Right renal pelvis (tissue), 4 donors: ENCODE measurements at places on chromosomes 3 and 15. TPM values are rescaled to one million over a fixed set of nuclear protein-coding genes. Genes with fewer than 3 reads are reported as not detected.
A peak's percentile ranks its signal among the peaks of the same experiment; 100 is the strongest.

RPL15 gene
- 2,285 TPM for polyA plus RNA-seq

KBTBD8 gene
- polyA plus RNA-seq: 1.6 TPM

TM6SF1 gene
- polyA plus RNA-seq: 1.6 TPM

PLXNB1 gene
- 236 TPM for polyA plus RNA-seq

ATP13A4 gene
- 1.4 TPM for polyA plus RNA-seq

CLRN1 gene
- polyA plus RNA-seq: not detected

ILDR1 gene
- polyA plus RNA-seq: 8.2 TPM

TTC21A gene
- polyA plus RNA-seq: 10.9 TPM

DNA sequence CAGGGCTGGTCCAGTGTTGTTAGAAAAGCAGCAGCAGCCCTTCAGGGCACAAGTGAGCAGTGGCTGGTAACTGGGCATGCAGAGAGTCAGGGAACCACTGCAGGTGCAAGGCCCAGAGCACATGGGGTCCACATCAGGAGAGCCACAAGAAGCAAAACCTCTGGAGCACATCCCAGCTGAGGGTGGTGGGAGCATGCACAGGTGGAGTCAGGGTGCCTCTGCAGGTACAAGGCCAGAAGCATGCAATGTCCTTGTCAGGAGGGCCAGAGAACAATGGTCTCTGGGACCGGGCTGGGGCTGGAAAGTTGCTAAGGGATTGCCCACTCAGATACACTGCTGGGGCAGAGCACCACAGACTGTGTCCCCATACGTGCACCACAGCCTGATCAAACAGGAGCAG lies 226.1 kb upstream of the UBE2E2 start:
- no peak for DNase-seq

- DNase-seq: no peak
Measured at GRCh38 chr3:60323651-60324050, 927.6 kb downstream of the FHIT start.

- no peak for DNase-seq
Measured at GRCh38 chr3:137998121-137999042, 11.6 kb upstream of the CLDN18 start.

DNA sequence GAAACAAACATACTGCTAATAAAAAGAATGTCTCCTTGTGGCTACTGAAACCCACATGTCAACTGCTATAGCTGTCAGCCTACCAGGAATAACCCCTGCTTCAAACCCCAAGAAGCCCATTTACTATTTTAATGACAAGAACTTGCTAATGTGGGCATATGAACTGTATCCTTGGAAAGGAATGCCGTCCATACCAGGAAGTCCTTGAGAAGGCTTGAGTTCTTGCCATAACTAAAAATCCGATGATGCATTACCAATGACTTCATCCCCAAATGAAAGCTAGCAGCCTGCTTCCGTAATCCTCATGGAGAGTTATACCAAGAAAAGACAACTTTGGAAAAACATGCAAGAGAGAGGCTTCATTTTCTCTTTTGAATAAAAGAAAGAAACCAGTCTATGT lies 34.8 kb downstream of the MINDY4B start:
- DNase-seq: no peak

DNA sequence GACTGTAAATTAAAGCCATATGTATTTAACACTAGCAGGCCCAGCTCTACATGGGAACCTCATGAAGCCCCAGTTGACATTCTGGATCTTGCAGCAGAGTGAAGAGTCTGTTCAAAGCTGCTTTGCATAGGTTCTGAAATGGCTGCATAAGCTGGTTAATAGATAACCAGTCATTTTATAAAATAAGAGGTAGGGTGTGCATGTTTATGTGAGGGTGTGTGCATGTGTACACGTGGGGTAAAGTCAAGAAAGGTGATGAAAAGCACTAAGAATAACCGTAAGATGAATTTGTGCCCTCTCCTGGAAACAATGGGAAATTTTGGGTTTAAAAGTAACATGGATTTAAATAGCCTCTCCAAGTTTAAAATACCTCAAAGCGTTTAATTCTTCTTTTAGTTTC lies 33.0 kb downstream of the PAQR9 start:
- DNase-seq: no peak

DNA sequence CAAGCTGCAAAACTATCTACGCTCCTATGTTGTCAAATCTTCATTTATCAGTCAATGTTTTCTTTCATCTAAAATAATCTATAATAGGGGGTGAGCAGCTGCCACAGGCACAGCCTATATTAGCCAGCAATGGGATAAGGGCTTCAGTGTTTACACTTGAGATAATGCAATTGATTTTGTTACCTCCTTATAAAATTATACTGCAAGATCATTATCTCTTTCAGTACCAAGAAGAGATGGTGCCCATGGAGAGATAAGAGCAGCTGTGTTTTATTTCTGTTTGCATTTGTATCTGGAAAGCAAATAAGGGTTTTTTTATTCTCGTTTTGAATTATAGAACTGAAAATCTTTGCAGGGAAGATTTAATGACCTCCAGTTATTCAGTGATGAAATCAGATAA lies 68.9 kb downstream of the PLD1 start:
- DNase-seq: no peak

- DNase-seq: no peak
Measured at GRCh38 chr15:75171408-75171807, 30.3 kb upstream of the C15orf39 start.

GRCh38 chr15:87634361-87634760 lies 622.2 kb downstream of the NTRK3 start:
- no peak for DNase-seq

GRCh38 chr15:71387810-71388209 lies 272.5 kb downstream of the THSD4 start:
- no peak for DNase-seq

DNA sequence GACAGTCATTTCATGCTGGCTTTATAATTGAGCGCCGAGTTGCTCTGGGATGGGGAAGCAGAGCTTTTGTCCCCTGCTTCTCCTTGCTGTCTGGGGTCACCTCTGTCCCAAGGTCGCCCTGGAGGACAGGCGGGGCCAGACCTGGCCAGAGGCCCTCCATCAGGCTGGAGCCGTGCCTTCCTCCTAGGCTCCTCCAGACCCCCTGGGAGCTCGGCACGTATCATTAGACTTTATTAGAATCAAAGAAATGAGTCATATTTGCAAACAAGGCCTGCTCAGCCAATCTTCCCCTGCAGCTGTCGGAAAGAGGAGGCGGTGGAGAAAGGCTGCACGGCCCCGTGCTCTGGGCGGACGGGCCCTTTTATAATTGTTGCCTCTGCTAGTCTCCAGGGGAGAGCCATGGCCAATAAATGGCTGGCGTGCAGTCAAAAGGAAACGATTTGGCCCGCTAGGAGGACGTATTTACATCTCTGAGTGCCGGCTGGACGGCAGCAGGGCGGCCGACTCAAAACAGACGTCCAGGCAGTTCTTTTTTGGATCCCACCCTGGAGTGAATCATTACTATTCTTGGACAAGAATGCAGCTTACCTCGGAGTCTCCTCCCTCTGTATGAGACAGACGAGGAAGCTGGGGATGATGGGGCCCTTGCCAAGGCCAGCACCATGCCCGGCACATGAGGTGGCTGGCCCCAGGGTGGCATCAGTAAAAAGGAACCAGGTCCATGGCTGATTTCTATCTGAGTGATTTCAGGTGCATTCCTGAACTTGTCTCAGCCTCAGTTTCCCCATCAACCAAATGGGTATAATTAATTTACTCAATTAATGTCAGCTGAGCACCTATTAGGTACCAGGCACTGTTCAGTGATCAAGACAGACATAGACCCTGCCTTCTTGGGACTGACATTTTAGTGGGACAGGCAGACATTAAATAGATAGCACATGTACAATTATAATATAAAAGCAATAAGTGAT lies 50.6 kb downstream of the SLC6A6 start:
- peak; percentile 80 for DNase-seq
